Fibroblast of upper back skin (primary cell): ENCODE measurements at places on chromosomes 12 and 14.
A peak's percentile ranks its signal among the peaks of the same experiment; 100 is the strongest.

GRCh38 chr12:66683073-66683472 lies 4.2 kb upstream of the GRIP1 start:
- no peak for DNase-seq

DNA sequence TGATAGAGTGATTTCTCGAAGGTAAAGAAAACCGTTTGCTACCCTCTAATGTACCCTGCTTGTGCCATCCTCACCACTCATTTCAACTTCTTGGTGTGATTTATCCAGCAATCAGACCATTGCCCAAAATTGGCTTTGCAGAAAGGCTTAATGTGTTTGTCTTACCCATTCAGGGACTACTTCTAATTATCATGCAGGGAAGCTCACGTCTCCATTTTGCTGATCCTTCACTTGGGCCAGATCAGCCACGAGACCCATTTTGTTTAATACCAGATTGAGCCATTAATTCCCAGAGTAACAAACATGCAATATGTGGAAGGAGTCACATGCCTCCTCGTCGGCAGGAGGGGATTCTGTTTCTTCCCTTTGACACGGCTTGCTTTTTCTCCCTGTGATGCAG lies 51.1 kb upstream of the CRY1 start:
- no peak for DNase-seq

DNA sequence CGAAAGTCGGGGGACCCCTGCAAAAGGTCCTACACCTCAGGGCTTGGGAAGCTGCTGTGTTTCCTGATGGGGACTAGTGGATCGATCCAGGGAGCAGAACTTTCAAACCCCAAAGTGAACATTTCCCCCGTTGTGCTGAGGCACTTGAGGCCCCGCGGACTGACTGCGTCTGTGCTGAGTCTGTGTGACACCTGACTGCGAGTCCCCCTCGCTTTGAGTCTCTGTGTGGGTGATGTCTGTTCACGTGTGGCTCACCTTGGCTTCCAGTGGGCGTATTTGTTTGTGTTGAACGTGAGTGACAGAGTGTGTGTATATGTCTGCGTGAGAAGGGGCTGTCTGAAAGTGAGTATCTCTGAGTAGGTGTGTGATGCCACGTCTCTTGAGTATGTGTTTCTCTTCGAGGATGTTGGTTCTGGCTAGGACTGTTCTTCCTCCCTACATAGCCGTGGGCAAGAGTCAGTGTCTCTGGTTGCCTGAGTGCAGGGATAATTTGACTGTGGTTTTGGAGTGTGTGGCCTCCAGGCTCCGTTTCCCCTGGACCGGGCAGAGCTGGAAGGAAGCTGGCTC lies 1.3 kb downstream of the TEAD4 start:
- peak; percentile 34 for DNase-seq

DNA sequence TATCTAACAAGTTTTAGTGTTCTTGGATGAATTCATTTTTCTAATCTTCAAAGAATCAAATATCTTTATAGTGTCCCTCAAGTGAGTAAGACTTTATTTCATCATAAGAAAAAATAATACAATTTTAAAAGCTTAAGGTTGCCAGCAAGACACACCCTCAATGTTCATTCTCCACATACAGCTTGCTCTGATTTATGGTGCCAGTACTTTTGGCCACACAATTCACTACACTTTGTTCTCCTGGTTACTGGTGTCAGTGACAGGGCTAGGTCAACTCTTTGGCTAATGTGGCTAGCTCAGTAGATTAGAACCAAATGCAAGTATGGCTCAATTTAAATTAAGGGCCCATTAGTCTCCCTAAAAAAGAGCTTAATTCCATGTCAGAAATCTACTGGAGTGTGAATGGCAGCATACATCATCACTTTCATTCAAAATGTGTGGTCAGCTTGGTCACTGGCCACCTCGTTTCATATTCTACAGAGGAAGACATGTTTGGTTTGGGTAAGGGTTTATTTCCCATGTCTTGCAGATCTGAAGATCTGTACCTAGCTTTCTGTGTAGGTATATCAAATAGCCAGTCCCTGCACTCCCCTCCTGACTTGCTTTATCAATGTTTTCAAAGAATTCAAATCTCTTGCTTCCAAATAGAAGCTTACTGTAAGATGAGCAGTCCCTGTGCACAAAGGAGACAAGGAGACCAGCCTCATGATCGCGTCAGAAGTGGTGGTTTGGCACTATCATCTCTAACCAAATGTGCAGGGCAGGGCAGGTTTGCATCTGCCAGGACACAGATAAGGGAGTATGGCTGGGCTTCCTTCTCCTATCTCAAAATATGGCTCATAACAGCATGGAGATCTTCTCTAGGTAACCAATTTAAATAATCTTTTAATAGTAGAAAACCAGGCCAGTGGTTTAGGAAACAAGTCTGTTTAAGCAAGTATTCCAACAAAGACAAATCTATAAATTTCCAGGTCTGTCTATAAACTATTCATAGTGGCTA lies 31.3 kb downstream of the HECTD4 start:
- peak; percentile 10 for DNase-seq

DNA sequence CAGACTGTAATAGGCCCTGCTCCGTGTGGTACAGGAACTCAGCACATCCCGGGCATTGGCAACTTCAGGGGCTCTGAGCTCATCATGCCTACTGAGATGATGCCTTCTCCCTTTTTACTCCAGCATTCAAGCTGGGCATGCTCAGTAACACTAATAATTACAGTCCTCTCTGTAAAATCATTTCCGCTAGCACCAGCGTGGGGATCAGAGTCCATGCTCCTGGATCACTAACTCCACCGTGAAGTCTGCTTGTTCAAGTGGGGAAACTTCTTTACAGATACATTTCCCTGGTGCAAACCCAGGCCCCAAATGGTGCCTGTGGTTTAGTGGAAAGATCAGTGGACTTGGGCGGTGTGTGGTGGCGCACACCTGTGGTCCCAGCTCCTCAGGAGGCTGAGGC lies 16.7 kb downstream of the CLSTN3 start:
- DNase-seq: no peak

DNA sequence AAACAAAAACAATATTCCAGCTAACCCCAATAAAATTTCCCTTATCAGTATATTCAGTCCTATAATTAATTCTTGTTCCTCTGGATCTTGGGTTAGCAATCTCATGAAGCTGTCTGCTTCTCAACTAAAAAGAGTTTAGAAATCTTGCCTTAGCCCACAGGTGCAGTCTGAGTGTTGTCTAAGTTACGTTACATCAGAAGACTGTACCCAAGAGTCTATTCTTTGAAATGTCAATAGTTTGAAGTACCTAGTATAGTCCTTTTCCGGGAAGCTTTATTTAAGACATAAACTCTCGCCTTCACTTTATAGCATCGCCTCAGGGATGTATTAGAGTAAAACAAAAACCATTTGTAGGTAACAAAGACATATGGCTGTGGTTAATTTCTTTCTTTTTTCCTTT lies 465.1 kb downstream of the FUT8 start:
- DNase-seq: no peak

DNA sequence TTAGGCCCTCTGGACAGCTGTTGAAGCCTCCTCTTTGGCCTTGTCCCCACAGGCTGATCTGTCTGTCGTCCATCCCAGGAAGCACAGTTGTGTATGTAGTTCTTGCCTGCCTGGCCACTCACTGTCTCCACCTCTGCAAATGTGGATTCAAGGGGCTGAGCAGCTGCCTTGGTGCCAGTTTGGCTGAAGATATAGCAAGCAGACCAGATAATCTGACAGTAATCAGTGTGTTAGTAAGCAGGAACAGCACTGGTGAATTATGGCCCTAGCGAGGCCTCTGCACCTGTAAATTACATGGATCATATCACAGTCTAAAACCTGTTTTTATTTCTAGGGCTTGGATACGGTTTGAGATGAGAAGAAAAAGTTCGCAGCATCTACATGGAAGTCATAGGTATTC lies 282.5 kb upstream of the NOS1 start:
- DNase-seq: no peak

DNA sequence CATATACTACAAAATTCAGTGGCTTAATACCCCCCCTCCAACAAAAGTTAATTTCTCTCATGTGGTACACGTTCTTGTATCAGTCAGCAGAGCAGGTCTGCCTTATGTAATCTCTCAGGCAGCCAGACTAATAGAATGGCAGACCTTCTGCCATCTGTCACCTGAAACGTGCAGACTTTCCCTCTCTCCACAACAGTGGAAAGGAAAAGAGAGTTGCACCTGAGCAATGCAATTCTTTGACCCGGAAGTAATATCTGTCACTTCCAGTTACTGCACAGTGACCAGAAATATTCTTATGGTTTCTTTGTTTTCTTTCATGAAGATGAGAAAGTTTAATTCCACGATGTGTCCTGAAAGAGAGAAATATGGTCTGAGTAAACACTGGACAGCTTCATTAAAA lies 14.4 kb downstream of the KERA start:
- DNase-seq: no peak

GRCh38 chr12:42484996-42485395 lies 104.5 kb downstream of the PRICKLE1 start:
- no peak for DNase-seq

GRCh38 chr14:99753225-99754140 lies 39.7 kb upstream of the EML1 start:
- peak; percentile 12 for DNase-seq

DNA sequence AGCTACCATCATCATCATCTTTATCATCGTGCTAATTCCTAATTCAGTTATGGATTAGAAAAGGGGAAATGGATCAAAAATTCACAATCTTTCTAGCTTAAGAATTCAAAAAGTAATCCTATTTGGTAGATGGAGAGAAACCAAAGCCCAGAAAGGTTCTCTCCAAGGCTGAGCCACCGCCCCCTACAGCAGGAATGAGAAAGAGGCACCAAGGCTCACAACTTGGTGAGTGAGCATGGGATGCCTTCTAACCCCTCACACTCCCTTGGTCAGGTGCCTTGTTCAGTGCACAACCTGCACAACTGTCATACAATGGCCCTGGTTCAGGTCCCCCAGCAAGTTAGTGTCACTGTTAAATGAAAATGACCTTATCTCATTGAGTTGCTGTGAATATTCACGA lies 171.5 kb downstream of the ANO2 start:
- DNase-seq: no peak

DNA sequence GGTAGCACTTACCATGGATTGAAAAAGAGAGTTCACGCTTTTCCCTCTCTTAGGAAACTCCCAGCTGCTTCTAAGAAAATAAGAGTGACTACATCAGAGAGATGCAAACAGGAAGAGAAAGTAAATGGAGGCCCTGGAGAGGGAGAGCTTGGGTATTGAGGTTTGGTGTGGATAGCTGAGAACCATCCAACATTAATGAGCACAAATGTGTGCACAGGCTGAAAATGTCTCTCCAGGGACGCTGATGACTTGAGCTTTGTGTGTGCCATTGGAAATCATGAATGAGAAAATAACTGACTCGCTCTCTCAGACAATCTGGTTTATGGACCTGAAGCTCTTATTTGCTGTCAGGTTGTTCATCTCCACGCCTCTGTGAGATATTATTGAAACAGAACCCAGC lies 318.8 kb downstream of the NRXN3 start:
- DNase-seq: no peak

GRCh38 chr12:23560611-23561010 lies 388.9 kb downstream of the SOX5 start:
- DNase-seq: no peak

- DNase-seq: no peak
These were observed 122.9 kb downstream of the TSPAN9 start for GRCh38 chr12:3200032-3200617.

GRCh38 chr12:51653431-51653830 lies 62.4 kb downstream of the SCN8A start:
- no peak for DNase-seq

GRCh38 chr14:72186523-72186922 lies 254.3 kb downstream of the RGS6 start:
- DNase-seq: no peak

DNA sequence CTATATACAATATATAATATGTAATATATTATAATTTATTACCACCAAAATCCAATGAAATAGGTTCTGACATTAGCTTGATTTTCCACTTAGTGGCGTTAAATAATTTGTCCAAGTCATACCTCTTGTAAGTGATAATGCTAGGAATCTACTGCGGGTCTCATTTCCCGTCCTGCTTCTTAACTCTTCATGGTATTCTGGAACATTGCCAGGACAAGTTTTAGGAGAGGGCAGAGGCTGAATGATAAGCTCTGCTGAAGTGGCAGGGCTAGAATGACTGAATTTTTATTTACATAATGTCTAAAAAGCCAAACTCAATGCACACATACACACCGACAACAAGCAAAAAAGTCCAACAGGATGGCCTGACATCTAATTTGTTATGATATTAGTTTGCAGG lies 70.4 kb upstream of the PTPRQ start:
- DNase-seq: no peak

- peak; percentile 49 for DNase-seq
These were observed 37.7 kb downstream of the DIP2B start for GRCh38 chr12:50542448-50542847.

- DNase-seq: no peak
These were observed 23.1 kb upstream of the C14orf180 start for GRCh38 chr14:104556256-104557021.

GRCh38 chr14:54749727-54750126 lies 152.9 kb downstream of the GCH1 start:
- DNase-seq: no peak

GRCh38 chr14:76834241-76834661 lies 8.0 kb downstream of the LRRC74A start:
- DNase-seq: no peak

- no peak for DNase-seq
These were observed 636 bp downstream of the DUSP6 start for GRCh38 chr12:89351489-89352241.

- no peak for DNase-seq
These were observed 30.4 kb upstream of the SUPT16H start for GRCh38 chr14:21414137-21414631.

DNA sequence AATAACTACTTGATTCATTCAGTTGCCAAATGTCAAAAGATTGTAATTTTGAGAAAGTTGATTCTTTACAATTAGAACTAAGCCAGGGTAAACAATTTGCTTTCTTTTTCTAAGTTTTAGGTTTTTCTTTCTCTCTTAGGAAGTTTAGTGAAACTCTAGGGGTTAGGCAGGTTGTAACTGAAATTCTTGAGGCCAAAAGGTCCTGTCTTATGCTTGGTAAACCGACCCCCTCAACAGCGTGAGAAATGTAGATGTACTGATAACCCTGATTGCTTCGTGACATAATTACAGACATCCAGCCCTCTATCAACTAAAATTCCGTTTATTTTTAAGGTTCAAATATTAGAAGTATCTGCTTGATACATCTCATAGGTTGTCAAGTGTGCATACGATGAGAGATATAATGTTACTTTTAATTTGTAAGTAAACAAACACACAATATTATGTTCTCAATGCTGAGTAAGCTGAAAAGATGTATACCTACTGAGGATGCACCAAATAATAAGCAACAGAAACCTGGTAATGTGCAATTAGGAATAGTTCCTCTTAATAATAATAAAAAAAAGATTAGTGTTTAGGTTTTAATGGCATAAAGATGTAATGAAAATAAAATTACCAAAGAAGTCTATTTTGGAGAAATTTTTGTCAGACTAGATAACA lies 7.2 kb downstream of the FUT8 start:
- DNase-seq: no peak

- peak; percentile 12 for DNase-seq
These were observed 300.1 kb upstream of the FKBP4 start for GRCh38 chr12:2494486-2495192.
